Gastroesophageal sphincter (tissue), 4 donors: ENCODE measurements at places on chromosomes 6 and 20. TPM values are rescaled to one million over a fixed set of nuclear protein-coding genes. Genes with fewer than 3 reads are reported as not detected.

Gene SEL1L2
- total RNA-seq: not detected

Gene CHRNA4
- total RNA-seq: not detected

Gene TGM3
- 1.1 TPM for total RNA-seq

Gene BEND6
- total RNA-seq: 0.54 TPM

Gene PRL
- total RNA-seq: not detected

Gene CCN2
- total RNA-seq: 691 TPM

- no peak for ATAC-seq
Observed at GRCh38 chr6:147060636-147061035, 143.6 kb upstream of the STXBP5 start.

GRCh38 chr20:34627458-34627857 lies 49.4 kb downstream of the PIGU start:
- ATAC-seq: no peak

- no peak for ATAC-seq
Observed at GRCh38 chr20:51409192-51409880, 133.2 kb downstream of the NFATC2 start.

GRCh38 chr6:44806656-44807055 lies 419.1 kb downstream of the CDC5L start:
- no peak for ATAC-seq

GRCh38 chr20:44981736-44982406 lies 15.6 kb downstream of the STK4 start:
- no peak for ATAC-seq
